ENCODE measurements at places on chromosomes 7 and 10. TPM values are rescaled to one million over a fixed set of nuclear protein-coding genes. Genes with fewer than 3 reads are reported as not detected.

The NUDT13 gene
- total RNA-seq = 1.7 TPM

The ADRB1 gene
- not detected for total RNA-seq

The ZPBP gene
- total RNA-seq = not detected

The DENND11 gene
- 17.6 TPM for total RNA-seq

The IL6 gene
- 84.2 TPM for total RNA-seq

The SPAM1 gene
- total RNA-seq = not detected

The GPR15LG gene
- 6.8 TPM for total RNA-seq

The PANK1 gene
- total RNA-seq = 14.6 TPM

The JAKMIP3 gene
- total RNA-seq = not detected

The ERVW-1 gene
- not detected for total RNA-seq

The TMEM139 gene
- 70.5 TPM for total RNA-seq
